Immature natural killer cell (primary cell): ENCODE measurements at places on chromosomes 16 and 17.

DNA sequence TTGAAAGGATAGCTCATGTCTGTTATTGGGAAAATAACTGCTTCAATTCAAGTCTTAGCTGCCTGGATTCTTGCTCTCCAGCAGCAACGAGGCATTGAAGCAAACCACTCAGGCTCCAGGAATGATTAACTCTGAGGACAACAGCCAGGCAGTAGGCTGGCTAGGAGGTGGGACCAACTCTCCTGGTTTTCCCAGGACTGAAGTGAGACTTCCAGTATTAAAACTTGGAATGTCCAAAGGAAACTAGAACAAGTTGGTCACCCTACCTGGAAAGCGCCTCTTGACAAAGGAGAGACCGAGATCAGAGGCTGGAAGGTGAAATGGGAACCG, 100.7 kb downstream of the SALL1 start:
- no peak for DNase-seq

GRCh38 chr17:59311051-59311468, 20.4 kb upstream of the YPEL2 start:
- peak; percentile 58 for DNase-seq

DNA sequence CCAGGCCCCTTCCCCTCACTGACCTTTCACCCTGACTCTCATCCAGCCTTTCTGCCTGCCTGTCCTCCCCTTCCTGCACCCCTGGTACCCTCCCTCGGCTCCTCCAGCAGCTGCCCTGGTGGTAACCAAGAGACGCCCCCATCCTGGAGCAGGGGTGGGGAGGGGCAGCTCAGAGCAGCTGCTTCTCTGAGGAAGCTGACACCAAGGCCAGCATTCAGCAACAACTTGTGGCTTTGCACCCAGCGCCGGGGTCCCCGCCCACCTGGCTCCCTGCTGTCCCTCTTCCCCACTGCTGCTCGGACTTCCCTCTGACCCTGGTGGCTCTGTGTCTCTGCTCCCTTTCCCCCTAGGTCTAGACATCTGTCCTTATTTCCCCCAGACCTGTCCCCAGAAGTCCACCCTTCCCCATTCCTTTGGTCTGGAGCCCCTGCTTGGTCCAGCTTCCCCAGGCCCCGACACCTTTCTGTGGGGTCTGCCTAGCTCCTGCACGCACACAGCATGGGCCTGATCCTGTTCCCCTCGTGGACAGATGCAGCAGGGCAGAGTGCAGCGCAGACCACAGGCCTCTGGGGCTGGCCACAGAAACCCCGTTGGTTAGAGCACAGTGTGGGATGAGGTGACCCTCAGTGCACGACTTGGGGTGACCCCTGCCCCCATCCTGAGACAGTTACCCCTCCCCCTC, 1.2 kb upstream of the ATP2A1 start:
- DNase-seq: no peak

DNA sequence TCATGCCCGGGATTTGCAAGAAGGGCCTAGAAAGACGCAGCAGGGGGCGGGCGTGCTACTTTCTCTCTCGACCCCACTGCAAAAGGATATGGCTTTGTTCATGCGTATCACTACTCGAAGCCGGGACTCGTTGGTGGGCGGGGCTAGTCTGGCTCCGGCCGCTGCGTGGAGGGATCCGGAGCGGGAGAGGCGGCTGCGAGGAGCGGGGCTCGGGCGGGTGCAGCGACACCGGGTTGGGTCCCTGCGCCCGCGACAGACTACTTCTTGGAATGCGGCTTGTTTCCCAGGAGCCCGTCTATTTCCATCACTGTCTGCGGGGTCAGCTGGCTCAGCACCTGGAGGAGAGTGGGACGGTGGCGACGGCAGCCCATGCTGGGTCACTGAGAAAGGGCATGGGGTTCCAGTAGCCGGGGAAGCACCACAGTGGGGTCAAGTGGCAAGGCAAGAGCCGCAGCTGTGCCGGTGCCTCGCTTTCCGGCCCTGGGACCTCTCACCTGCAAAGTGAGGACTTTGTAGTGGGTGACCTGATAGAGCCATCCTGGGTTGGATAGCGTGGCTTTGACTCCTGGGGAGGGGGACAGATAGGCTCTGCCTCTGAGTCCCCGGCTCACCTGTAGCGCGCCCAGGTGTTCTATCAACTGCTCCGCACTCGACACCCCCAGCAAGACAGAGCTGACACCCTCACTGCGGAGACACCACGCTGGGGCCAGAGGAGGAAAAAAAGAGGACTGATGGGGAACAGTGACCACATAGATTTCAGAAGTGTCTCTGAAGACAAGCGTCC, 6.6 kb downstream of the KCNAB3 start:
- peak; percentile 74 for DNase-seq

- no peak for DNase-seq
These were observed 35.2 kb downstream of the SLC7A5 start for GRCh38 chr16:87834005-87834667.

- peak; percentile 13 for DNase-seq
These were observed 601 bp downstream of the PHKB start for GRCh38 chr16:47461598-47462266.

GRCh38 chr17:42920922-42921321, 20.3 kb downstream of the G6PC1 start:
- no peak for DNase-seq

GRCh38 chr17:8532021-8532420, 96.3 kb downstream of the NDEL1 start:
- no peak for DNase-seq

GRCh38 chr16:53502331-53503269, at the start of gene AKTIP:
AKTIP (minus strand) TSS chr16:53503209; CDS start chr16:53500259, 2,950 bp downstream.
- peak; percentile 45 for DNase-seq

GRCh38 chr16:81717662-81718189, 61.4 kb upstream of the PLCG2 start:
- DNase-seq: no peak

DNA sequence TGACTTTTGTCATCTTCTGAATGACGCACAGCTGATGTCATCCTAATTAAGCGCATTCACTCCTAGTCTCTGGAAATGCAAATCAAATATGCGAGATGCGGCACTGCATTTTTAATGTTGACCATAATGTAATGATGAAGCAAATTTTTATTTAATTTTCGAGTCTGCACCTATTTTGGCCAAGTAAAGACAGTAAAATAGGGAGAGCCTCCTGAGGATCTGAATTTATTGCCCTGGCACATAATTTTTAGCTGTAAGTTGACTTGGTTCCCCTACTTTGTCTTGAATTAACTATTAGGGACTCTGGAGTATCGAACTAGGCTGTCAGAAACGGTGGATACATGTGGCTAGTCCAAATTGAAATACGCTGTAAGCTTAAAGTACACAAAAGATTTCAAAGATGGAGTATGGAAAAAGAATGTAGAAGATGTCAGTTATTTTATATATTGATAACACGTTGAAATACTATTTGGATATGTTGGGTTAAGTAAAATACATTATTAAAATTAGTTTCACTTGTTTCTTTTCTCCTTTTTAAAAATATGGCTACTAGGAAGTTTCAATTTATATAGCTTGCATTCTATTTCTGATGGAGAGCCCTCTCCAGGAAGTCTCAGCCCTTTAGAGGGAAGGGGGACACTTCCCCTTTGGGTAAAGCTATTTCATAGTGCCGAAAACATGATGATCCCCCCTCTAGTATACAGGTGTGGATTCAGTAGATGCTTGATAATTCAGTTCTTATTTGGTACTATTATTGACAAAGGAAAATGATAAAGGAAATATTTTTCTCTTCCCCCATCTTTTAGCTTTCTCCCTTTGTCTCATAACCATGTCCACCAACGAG, 991 bp downstream of the KPNA2 start:
- DNase-seq: no peak

DNA sequence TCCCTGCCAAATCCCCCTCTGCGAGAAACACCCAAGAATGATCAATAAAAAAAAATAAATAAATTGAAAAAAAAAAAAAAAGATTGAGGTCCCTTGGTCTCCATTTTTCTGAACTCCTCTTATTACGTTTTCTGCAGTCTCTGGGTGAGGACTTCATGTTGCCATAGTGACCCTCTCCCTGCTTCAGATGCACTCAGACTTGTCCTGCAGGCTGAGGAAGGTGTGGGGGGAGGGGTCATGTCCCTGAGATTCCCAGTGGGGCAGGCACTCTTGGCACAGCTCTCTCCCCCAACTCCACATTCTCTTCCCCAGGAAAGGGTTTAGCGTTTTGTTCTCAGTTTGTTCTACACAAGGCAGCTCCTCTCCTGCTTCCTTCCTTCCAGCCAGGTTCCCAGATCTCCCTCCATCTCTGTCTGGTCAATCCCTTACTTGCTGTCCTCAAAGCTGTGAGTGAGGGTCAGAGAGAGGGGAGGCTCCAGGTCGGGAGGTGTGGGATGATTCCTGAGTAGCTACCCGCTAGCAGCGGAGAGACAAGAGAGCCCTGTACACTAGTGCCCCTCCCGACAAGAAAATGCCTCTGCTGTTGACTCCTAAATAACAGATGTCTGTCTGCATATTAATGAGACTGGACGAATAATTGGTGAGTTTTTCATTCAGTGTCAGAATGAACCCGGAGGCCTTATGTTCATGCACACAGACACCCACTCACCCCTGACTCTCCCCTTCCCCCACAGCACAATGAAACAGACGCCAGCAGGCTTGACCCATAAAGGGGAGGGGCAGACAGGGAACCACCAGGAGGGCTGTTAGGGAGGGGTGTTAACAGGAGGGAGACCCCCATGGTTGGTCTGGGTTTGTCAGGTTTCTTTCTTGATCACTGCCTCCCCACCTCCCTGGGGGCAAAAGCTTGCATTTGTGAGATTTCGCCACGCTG, 9.2 kb downstream of the RND2 start:
- no peak for DNase-seq

DNA sequence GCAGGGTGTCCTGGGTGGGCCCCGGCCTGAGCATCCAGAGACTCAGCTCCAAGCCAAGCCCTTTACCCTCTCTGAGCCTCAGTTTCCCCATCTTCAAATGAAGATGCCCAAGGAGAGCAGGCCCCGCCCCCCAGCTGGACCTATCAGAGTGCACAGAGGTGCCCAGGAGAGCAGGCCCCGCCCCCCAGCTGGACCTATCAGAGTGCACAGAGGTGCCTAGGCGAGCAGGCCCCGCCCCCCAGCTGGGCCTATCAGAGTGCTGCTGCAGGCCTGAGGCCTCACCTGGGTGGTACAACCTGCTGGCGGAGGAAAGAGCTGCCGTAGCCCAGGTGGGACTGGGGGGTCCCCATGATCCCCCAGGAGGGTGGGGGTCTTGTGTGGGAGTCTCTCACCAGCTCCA, 3.4 kb upstream of the SSTR5 start:
- DNase-seq: no peak

- no peak for DNase-seq
These were observed 181.5 kb upstream of the MON1B start for GRCh38 chr16:77009453-77009852.

GRCh38 chr16:76897816-76898215, 293.2 kb upstream of the MON1B start:
- no peak for DNase-seq

DNA sequence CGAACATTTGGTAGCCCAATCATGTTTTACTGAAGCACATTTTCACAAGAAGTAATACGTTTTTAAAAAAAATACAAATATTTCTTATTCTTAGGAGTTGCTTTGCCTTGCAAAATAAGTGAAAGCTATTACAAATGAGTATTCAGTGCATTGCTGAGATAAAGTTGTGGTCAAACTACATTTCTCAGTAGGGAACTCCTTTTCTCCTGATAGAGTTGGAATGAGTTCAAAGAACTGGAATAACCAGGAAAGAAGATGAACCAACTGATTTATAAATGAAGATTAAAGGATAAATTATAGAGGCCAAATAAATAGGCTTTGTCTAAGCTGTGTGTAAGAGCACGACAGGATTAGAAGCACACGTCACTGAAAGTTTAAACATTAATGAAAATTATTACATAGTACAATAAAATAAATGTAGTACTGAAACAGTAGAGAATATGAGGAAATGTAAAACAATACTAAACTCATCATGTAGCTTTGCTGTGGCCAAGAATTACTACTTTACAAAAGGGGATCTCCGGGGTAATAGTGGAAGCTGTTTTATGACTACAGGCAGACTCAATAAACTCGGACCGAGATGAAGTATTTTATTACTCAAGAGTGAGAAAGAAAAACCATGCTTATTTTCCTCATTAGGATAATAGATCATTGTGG, 73.6 kb downstream of the KCNJ2 start:
- no peak for DNase-seq

DNA sequence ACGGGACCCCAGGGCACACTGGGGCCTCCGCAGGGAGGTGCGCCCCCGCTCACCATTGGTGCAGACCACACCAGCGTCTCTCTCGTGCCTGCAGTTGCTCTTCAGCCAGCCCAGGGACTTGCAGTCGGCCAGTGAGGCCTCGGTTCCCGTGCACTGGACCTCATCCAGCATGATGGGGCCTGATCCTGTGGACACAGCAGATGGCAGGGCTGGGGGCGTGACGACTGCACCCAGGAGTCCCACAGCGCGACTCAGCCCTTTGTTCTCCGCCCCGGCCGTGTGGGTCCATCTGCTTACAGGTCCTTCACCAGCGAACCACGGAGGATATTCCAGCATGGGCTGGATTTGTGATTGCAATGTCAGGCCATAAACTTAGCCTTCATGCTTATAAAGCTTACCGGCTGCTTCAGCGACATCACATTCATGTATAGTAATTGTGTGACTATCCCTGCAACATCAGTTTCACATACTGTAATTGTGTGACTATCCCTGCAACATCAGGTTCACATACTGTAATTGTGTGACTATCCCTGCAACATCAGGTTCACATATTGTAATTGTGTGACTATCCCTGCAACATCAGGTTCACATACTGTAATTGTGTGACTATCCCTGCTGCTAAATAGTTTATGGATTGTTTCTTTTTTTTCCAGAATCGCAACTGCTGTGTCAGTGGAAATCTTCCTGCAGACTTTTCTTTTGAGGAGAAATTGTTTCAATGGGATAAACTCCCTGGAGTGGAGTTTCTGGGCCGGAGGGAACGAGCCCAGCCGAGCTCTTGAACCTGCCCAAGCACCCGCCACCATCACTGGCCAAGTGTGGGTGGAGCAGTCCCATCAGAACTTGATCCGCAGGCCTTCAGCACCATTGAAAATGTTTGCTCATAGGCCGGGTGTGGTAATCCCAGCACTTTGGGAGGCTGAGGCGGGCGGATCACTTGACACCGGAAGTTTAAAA, 4.8 kb downstream of the LGALS3BP start:
- no peak for DNase-seq

DNA sequence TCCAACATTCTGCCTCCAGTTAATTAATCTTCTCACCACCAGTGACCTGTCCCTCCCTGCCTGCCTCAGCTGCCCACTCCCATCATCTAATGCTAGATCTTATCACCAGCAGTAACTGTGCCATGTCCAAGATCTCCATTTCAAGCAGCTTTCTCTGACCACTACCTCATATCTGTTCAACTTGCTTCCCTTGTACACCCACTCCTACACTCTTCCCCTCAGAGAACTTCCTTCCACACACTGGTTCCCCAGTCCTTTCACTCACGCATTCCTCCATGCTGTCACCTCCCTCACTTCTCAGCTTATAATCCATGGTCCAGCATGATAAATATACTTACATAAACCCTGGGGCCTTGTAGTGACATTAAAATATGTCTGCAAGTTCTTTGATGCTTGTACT, 31.8 kb upstream of the DYNLL2 start:
- DNase-seq: no peak

DNA sequence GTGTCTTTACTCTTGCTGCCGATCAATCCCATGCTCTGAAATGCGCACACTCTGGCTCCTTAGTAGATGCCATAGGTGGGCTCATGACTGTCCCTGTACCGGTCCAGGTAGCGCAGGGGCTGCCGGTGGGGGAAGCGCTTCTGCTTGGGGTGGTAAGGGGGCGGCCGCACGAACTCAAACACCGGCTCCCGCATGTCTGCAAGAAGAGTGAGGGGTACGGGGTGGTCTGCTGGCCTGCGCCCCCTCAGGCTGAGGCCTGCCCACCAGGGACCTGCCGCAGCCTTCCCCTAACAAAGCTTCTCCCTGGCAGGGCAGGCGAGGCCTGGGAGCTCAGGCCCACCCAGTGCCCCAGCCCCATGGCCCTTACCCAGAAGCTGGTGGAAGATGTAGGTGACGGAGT, 2.0 kb upstream of the TRIM65 start:
- no peak for DNase-seq
